ENCODE measurements at places on chromosomes 11 and 22.

DNA sequence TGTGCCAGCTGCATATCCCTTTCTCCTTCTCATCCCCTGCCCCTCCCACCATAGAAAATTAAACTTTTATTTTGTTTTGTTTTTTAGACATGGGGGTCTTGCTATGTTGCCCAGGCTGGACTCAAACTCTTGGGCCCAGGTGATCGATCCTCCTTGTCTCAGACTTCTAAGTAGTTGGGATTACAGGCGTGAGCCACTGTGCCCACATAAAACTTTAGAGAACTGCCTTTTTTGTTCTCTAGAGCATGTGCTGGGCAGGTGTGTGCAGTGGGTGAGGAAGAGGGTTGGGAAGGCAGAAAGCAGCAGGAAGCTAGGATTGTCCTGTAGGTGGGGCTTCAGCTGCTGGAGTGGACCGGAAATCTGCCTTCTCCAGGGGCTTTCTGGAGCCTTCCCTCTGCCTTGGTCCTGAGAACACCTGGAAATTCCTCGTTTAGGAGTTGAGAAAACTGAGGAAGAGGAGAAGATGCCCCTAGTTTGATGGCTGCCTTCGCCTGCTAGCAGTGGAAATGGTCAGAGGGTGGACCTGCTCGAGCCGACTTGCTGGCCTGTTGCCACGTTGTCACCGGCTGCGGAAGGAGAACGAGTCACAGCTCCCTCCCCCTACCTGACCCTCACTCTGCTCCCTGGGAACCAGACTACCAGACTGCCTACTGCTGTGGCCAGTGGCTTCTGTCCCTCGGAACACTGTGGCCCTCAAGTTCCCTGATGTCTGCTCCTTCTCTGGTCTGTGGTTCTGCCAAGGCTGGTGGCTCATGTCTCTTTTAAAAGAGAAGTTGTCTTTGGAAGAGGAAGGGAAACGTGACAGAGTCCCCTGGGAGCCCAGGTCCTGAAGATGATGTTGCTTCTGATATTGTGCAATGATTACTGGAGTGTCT, 4.0 kb downstream of the ST14 start:
- H3K4me1 ChIP-seq, result peaks cover 16% of the 10 kb centered on the region
- no peak overlapping the region for H3K27ac ChIP-seq
- H3K27me3 ChIP-seq, result peaks cover 78% of the 10 kb centered on the region
- H3K4me3 ChIP-seq, result no peak overlapping the region

- H3K36me3 ChIP-seq, result no peaks in the 10 kb centered on the region
- H3K4me1 ChIP-seq, result peaks cover 2% of the 10 kb centered on the region
- H3K27me3 ChIP-seq, result no peaks in the 10 kb centered on the region
- no peak overlapping the region for H3K4me3 ChIP-seq
- peak; percentile 83 for DNase-seq
These were observed 8.4 kb upstream of the SLC2A11 start for GRCh38 chr22:23849009-23850006.

- H3K4me3 ChIP-seq, result no peak overlapping the region
- peaks cover 7% of the 10 kb centered on the region for H3K36me3 ChIP-seq
- H3K27ac ChIP-seq, result no peak overlapping the region
- H3K27me3 ChIP-seq, result peaks cover 79% of the 10 kb centered on the region
- peaks cover 5% of the 10 kb centered on the region for H3K4me1 ChIP-seq
These were observed 8.8 kb downstream of the CLMP start for GRCh38 chr11:123186286-123186685.

DNA sequence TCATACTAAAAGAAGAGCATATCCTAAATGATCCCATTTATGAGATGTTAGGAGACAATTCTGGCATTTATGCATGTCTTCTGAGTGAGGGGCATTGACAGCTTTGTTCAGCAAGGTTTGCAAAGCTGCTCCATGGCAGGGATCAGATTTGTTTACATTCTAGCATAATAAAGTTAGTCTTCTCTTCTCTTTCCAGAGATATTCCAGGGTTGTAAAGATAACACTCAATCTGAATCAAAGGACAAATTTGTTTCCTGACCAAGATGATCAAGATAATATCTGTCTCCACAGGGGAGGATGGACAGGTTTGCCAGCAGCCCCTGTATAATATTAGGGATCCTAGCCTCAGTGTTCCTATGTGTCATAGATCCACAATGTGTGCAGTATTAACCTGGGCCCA, 77.5 kb upstream of the ZC3H12C start:
- no peak overlapping the region for H3K27ac ChIP-seq
- H3K4me3 ChIP-seq, result no peak overlapping the region
- H3K27me3 ChIP-seq, result no peaks in the 10 kb centered on the region
- H3K4me1 ChIP-seq, result no peaks in the 10 kb centered on the region

- H3K36me3 ChIP-seq, result no peaks in the 10 kb centered on the region
- DNase-seq, result no peak
- H3K27ac ChIP-seq, result no peak overlapping the region
- H3K4me3 ChIP-seq, result no peak overlapping the region
- H3K27me3 ChIP-seq, result no peaks in the 10 kb centered on the region
- H3K4me1 ChIP-seq, result no peaks in the 10 kb centered on the region
These were observed 45.8 kb upstream of the NOX4 start for GRCh38 chr11:89536926-89537325.

GRCh38 chr11:87493516-87493915, 455.8 kb downstream of the TMEM135 start:
- no peak overlapping the region for H3K4me3 ChIP-seq
- H3K27ac ChIP-seq, result no peak overlapping the region
- H3K36me3 ChIP-seq, result no peaks in the 10 kb centered on the region
- no peaks in the 10 kb centered on the region for H3K27me3 ChIP-seq

DNA sequence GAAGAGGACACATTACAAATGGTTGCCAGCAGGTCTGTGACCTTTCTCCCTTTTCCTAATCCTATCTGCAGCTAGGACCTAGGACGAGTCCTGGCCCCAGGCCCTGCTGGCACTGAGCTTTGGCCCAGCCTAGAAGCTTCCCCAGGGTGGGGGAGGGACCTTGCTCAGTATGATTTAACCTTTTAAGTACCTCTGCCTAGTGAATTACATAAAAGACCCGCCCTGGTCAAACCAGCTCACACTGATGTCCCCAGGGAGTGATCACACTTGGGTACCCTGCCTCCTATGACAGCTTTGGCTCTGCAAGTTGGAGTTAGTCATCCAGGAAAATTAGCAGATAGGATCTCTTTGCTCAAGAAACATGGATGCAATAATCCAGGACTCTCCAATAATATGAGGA, 21.9 kb downstream of the ASCC2 start:
- H3K27ac ChIP-seq, result peak overlapping the region; percentile 53
- no peak for DNase-seq
- peaks cover 13% of the 10 kb centered on the region for H3K36me3 ChIP-seq
- peaks cover 5% of the 10 kb centered on the region for H3K4me1 ChIP-seq
- H3K4me3 ChIP-seq, result no peak overlapping the region
- H3K27me3 ChIP-seq, result no peaks in the 10 kb centered on the region

DNA sequence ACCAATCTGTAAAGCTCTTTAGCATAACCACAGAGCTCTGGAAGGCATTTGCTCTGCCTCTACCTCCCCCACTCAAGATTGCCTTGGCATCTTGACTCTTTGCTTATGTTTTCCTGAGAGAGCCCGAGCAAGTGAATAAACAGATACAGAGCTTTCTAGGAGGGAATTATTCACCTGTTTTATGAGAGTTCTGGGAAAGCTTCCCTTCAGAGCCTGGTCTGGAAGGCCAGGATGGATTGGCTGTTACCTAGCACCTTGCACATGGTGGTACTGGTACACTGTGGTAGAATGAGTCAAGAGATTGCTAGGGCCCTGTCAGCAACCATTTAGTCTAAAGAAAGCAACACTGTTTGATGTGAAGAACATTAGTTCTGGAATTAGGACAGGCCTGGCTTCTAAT, 52.3 kb downstream of the CABIN1 start:
- H3K27ac ChIP-seq, result no peak overlapping the region
- H3K4me3 ChIP-seq, result no peak overlapping the region
- DNase-seq, result no peak

DNA sequence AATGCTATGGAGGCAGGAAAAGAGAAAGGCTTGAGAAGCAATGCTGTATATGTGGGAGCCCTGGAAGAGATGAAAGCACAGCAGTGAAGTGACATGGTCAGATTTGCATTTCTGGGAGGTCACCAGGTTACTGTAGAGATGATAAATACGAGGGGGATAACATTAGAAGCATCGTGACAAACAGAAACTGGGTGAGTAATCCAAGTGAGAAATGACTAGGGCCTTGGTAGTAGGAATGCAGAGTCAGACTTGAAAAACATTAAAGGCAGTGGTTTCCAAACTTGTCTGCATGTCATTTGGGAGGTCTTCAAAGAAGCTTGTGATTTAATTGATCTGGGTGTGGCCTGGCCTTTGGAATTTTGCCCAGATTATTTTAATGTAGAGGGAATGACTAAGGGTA, 43.9 kb downstream of the CCDC34 start:
- peaks cover 7% of the 10 kb centered on the region for H3K4me1 ChIP-seq
- H3K27me3 ChIP-seq, result no peaks in the 10 kb centered on the region
- no peak overlapping the region for H3K4me3 ChIP-seq
- peaks cover 2% of the 10 kb centered on the region for H3K36me3 ChIP-seq
- DNase-seq, result no peak

DNA sequence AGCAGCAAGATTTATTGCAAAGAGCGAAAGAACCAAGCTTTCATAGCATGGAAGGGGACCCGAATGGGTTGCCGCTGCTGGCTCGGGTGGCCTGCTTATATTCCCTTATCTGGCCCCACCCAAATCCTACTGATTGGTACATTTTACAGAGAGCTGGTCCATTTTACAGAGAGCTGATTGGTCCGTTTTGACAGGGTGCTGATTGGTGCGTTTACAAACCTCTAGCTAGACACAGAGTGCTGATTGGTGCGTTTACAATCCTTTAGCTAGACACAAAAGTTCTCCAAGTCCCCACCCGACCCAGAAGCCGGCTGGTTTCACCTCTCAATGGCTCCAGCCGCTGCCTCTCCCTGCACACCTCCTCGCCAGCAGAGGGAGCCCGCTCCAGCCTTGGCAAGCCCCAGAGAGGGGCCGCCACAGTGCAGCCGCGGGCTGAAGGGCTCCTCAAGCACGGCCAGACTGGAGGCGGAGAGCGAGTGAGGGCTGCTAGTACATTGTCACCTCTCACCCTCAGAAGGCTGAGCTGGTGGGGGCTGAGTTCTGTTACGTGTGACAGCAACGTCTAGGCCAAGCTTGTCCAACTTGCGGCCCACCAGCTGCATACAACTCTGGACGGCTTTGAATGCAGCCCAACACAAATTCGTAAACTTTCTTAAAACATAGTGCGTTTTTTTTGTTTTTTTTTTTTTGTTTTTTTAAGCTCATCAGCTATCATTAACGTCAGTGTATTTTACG, 8.7 kb downstream of the PTH start:
- no peaks in the 10 kb centered on the region for H3K27me3 ChIP-seq
- H3K4me3 ChIP-seq, result peak overlapping the region; percentile 39
- peaks cover 5% of the 10 kb centered on the region for H3K4me1 ChIP-seq
- H3K27ac ChIP-seq, result peak overlapping the region; percentile 68

DNA sequence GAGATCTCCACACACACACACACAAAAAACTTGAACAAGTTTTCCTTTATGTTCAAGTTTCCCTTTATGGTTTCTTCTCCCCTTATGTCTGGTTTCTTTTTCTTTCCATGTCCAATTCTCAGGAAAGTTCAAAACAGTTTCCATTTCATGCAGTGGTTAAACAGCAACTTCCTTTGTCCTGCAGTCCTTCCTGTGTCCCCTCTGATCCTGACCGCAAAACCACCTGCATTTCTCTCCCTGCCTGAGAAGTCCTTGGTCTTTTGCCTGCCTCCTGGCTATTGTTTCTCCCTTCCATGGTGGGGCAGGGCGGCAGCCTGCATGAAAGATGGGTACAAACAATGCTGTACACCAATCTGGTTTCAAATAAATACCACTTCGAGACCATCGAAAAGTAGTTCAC, 58.3 kb upstream of the SORL1 start:
- no peaks in the 10 kb centered on the region for H3K27me3 ChIP-seq
- no peak overlapping the region for H3K27ac ChIP-seq
- H3K36me3 ChIP-seq, result peaks cover 4% of the 10 kb centered on the region
- H3K4me3 ChIP-seq, result no peak overlapping the region
- H3K4me1 ChIP-seq, result peaks cover 3% of the 10 kb centered on the region

GRCh38 chr11:13117344-13117743, 108.2 kb downstream of the RASSF10 start:
- no peak for DNase-seq
- H3K4me1 ChIP-seq, result no peaks in the 10 kb centered on the region
- no peak overlapping the region for H3K27ac ChIP-seq
- H3K4me3 ChIP-seq, result no peak overlapping the region
- H3K27me3 ChIP-seq, result peaks cover 55% of the 10 kb centered on the region

- no peaks in the 10 kb centered on the region for H3K36me3 ChIP-seq
- no peak for DNase-seq
- H3K27me3 ChIP-seq, result peaks cover 27% of the 10 kb centered on the region
- H3K27ac ChIP-seq, result no peak overlapping the region
These were observed 5.9 kb upstream of the RAB6A start for GRCh38 chr11:73766763-73767162.

DNA sequence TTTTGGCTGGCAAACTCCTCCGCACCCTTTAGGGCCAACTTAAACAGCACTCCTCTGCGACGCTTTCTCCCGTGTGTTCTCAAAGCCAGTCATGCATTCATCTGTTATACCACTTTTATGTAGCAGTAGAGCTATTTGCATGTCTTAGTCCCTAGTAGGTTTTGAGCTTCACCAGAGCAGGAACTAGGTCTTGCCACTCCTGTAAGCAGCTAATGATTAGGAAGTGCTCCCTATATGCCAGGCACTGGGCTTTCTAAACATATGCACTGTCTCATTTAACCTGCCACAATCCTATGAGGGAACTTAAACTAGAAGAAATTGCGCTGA, 180.8 kb downstream of the DBX1 start:
- no peak overlapping the region for H3K4me3 ChIP-seq
- no peaks in the 10 kb centered on the region for H3K4me1 ChIP-seq
- H3K36me3 ChIP-seq, result peaks cover 2% of the 10 kb centered on the region
- peaks cover 22% of the 10 kb centered on the region for H3K27me3 ChIP-seq
- no peak overlapping the region for H3K27ac ChIP-seq
- DNase-seq, result no peak

- DNase-seq, result no peak
- peaks cover 26% of the 10 kb centered on the region for H3K27me3 ChIP-seq
- no peak overlapping the region for H3K4me3 ChIP-seq
- H3K4me1 ChIP-seq, result no peaks in the 10 kb centered on the region
These were observed 140.5 kb downstream of the COMMD9 start for GRCh38 chr11:36148701-36149100.

GRCh38 chr11:117679461-117679860, 117.6 kb downstream of the DSCAML1 start:
- H3K36me3 ChIP-seq, result no peaks in the 10 kb centered on the region
- no peak for DNase-seq
- H3K4me1 ChIP-seq, result peaks cover 9% of the 10 kb centered on the region
- H3K27ac ChIP-seq, result no peak overlapping the region
- peaks cover 48% of the 10 kb centered on the region for H3K27me3 ChIP-seq

- H3K4me3 ChIP-seq, result no peak overlapping the region
- no peaks in the 10 kb centered on the region for H3K36me3 ChIP-seq
- no peak for DNase-seq
- no peak overlapping the region for H3K27ac ChIP-seq
These were observed 141.2 kb downstream of the CSNK2A3 start for GRCh38 chr11:11211888-11212287.

- no peak for DNase-seq
- H3K27ac ChIP-seq, result no peak overlapping the region
- H3K4me1 ChIP-seq, result peaks cover 2% of the 10 kb centered on the region
- H3K36me3 ChIP-seq, result no peaks in the 10 kb centered on the region
- H3K27me3 ChIP-seq, result no peaks in the 10 kb centered on the region
These were observed 382.6 kb upstream of the SYN3 start for GRCh38 chr22:33440756-33441155.

- H3K4me1 ChIP-seq, result peaks cover 3% of the 10 kb centered on the region
- H3K4me3 ChIP-seq, result no peak overlapping the region
- H3K27me3 ChIP-seq, result peaks cover 18% of the 10 kb centered on the region
These were observed 370.3 kb downstream of the TENM4 start for GRCh38 chr11:79070518-79070917.

- peaks cover 7% of the 10 kb centered on the region for H3K4me1 ChIP-seq
- H3K36me3 ChIP-seq, result no peaks in the 10 kb centered on the region
- no peak overlapping the region for H3K4me3 ChIP-seq
- peaks cover 29% of the 10 kb centered on the region for H3K27me3 ChIP-seq
These were observed 11.8 kb downstream of the CELSR1 start for GRCh38 chr22:46525389-46526243.

Data from T-helper 17 cell (primary cell).